Suppressor macrophage treated with lipopolysaccharide for 1 hour (primary cell): ENCODE measurements at places on chromosomes 4 and X.

GRCh38 chr4:185730387-185730786 is 81.6 kb downstream of the SORBS2 start:
- peak; percentile 67 for DNase-seq

DNA sequence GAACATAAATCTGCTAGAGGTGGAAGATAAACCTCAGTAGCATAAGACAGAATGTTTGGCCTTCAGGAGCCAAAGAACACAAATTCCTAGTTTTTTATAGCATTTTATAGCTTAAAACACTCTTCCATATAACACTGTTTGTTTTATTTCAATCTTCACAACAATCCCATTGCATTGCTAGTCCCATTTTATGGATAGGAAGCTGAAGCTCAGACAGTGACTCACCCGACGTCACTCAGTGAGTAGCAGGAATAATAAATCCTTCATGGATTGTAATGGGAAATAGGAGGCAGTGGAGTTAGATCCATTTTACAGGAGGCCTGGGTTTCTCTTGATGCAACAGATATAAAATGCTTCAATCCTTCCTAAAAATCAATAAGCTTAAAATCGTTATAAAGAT is 217.5 kb downstream of the RAB28 start:
- no peak for DNase-seq

- DNase-seq = peak; percentile 4
These were observed 63.5 kb downstream of the GPC3 start for GRCh38 chrX:133921764-133922389.

- DNase-seq = no peak
These were observed 50.2 kb upstream of the BCOR start for GRCh38 chrX:40147971-40148370.

DNA sequence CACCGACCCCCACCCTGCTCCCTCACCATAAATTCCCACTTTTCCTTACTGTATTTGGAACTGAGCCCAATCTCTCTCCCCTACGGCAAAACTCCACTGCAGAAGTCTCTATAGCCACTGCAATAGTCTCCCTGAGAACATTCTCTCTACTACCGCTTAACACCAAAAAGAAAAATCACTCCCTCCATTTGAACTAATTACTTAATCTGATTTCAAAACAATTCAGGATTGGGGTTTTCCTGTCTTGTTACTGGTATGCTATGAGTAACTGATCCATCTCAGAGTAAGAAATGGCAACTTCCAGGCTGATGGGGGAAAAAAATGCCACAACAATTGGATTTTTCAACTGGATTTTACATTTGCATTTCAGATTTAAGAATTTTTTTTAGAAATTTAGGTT is 5.8 kb downstream of the PAPSS1 start:
- peak; percentile 68 for DNase-seq

- no peak for DNase-seq
These were observed 14.4 kb downstream of the BCOR start for GRCh38 chrX:40083120-40083978.
